Activated CD4-positive, alpha-beta T cell treated with anti-CD3 and anti-CD28 coated beads, Interleukin-2, amount 10 ng/mL, durations not matched to agents 7 days and 5 days (primary cell): ENCODE measurements at places on chromosomes 4 and X. TPM values are rescaled to one million over a fixed set of nuclear protein-coding genes. Genes with fewer than 3 reads are reported as not detected.

DNA sequence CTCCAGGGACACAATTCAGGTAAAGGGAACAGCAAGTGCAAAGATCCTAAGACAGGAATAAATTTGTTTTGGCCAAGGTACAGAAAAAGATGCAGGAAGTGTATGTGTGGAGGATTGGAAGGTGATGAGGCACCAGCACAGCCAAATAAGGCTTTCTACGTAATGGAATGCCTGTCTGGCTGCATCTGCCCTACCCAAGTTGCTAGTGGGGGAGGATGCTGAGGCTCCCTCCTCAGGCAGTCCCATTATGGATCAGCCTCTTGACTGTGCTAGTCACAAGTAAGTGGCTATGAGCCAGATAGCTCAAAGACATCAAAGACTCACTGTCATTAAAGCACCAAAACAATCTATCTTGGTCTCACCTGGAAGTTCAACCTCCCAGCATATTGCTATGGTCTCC, 300.9 kb upstream of the FAT4 start:
- no peak overlapping the region for H3K27ac ChIP-seq
- H3K36me3 ChIP-seq = no peaks in the 10 kb centered on the region
- H3K27me3 ChIP-seq = no peaks in the 10 kb centered on the region
- H3K4me1 ChIP-seq = no peaks in the 10 kb centered on the region
- no peak overlapping the region for H3K4me3 ChIP-seq

DNA sequence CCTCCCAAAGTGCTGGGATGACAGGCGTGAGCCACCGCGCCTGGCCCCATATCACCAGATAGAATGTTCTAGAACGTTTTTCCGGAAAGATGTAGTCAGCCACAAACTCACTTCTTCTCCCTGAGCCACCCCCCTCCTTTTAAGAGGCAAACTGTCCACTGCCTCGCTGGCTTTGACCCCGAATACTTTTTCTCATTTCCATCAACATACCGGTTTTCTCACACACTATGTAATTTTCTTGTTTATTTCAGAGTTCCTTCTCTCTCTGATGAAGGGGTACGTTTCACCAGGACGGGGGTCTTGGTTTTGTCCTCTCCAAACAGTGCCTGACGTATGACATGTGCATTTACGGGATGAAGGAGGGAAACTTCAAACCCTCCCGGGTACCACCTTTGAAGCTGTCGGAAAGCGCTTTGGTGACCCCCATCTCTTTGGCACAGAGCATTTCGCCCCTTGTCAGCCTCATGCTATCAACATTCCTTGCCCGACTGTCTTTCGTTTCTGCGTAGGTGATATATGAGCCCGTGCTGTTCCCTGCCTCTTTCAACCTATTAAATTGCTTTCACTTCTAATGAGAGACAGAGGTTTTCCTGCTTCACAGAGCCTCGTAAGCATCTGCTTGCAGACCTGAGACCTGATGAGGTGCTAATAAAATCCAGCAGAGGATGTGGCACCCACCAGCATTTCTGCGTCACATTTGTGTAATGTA, 73.8 kb downstream of the CRLF2 start:
- H3K4me1 ChIP-seq = no peaks in the 10 kb centered on the region
- no peak overlapping the region for H3K27ac ChIP-seq
- no peaks in the 10 kb centered on the region for H3K36me3 ChIP-seq
- no peaks in the 10 kb centered on the region for H3K27me3 ChIP-seq

DNA sequence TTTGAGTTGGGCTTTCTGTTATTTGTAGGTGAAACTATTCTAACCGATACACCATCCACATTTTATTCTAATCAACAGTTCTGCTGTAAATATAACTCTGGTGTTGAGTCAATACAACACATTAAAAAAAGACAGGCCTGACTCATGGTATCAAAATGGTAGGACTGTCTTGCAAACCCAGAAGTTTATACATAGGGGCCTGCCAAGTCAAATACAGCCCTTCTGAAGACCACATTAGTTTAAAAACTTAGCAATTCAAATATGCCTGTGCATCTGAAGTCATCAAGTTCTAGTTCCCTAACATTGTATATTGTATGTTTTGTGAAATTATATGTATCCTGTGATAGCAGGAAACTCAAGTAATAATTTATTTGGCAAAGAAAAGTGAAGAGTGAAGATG, 24.4 kb upstream of the PDE5A start:
- no peaks in the 10 kb centered on the region for H3K36me3 ChIP-seq
- no peaks in the 10 kb centered on the region for H3K4me1 ChIP-seq
- no peak overlapping the region for H3K4me3 ChIP-seq
- H3K27me3 ChIP-seq = peaks cover 5% of the 10 kb centered on the region

DNA sequence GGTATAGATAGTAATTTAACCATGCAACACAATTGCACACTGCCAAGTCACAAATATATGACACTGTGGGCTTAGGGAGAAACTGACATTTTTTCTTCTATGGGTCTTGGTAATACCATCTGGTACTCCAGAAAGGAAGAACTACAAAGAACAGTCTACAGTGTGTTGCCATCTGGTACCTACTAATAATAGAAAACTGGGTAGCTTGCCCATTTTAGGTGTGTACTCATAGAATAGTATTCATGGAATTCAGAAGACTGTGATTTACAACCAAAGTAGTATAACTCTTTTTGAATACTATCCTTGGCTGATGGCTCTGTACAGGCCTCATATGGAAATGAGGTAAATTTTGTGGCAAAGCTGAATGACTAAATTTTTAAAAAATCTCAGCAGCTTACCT, 132.6 kb upstream of the RPS6KA6 start:
- no peak overlapping the region for H3K27ac ChIP-seq
- no peaks in the 10 kb centered on the region for H3K4me1 ChIP-seq
- H3K27me3 ChIP-seq = no peaks in the 10 kb centered on the region

DNA sequence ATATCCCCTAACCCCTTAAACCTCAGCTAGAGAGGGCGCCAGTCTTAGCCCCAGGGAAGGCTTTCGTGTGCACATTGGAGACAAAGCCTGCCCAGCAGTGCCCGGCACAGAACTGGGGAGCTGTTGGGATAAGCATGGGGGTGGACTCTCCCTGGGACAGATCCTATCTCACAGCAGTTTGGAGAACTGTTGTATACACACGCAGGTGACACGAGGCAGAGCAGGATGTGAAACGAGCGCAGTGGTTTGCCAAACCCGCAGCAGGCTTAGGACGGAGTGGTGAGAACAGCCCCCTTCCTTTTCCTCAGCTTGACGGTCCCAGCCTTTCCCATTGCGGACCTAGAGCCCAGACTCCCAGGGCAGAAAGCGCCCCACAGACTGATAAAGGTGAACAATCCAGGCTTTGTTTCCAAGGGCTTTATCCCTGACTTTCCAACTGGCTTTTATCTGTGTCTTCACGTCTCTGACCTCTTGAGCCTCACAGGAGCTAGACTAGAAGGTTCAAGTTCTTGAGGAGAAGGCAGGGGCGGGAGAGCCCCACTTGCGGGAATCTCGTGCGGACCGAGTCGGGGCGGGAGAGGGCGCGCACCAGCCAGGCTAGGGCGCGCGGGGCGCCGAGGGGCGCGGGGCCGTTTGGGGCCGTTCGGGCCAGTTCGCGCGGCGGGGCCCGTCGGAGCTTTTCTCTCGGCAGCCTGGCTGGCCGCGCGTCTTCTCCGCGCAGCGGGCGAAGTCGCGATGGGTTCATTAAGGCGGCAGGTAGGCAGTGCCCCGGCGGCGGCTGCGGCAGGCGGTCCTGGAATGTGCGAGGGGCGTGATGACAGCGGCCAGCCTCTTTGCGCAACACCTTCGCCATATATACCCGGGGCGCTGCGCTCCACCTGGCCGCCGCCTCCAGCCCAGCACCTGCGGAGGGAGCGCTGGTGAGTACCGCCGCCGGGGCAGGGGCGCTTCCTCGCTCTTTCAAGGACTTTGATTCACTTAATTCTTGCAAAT, at the start of gene SLC34A2:
TSS of gene SLC34A2 (plus strand) at position 881 of the 993 bp plus-strand sequence. CDS start 6,650 bp downstream, outside the sequence.
- H3K36me3 ChIP-seq = no peaks in the 10 kb centered on the region
- no peak within 1 kb of the TSS for H3K27ac ChIP-seq
- no peak within 1 kb of the TSS for H3K4me3 ChIP-seq
- no peak for DNase-seq
- peaks cover 44% of the 10 kb centered on the region for H3K27me3 ChIP-seq

GRCh38 chr4:138307319-138307718, 65.2 kb upstream of the SLC7A11 start:
- H3K27me3 ChIP-seq = peaks cover 1% of the 10 kb centered on the region
- H3K4me1 ChIP-seq = no peaks in the 10 kb centered on the region
- H3K36me3 ChIP-seq = no peaks in the 10 kb centered on the region
- H3K27ac ChIP-seq = no peak overlapping the region
- DNase-seq = no peak
- H3K4me3 ChIP-seq = no peak overlapping the region

DNA sequence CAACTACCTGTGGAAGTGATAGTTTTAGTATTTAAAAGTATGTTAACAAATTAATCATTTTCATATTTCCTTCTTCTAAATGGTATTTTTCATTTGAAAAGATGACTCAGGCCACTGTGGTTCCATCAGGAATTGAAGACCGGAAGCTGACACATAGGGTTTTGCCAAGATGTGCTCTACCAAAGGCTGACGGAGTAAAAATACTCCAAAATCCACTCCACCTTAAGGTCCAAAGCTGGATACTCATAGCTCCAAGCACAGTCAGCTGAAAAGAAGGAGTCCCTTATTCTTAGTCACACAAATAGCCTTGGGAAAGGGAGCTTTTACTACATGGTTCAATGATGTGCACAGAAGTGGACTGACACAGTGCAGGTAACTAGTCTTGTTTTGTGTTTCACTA, 472.0 kb downstream of the ARAP2 start:
- H3K27me3 ChIP-seq = no peaks in the 10 kb centered on the region
- no peak overlapping the region for H3K27ac ChIP-seq
- H3K4me1 ChIP-seq = no peaks in the 10 kb centered on the region
- H3K4me3 ChIP-seq = no peak overlapping the region
- DNase-seq = no peak

DNA sequence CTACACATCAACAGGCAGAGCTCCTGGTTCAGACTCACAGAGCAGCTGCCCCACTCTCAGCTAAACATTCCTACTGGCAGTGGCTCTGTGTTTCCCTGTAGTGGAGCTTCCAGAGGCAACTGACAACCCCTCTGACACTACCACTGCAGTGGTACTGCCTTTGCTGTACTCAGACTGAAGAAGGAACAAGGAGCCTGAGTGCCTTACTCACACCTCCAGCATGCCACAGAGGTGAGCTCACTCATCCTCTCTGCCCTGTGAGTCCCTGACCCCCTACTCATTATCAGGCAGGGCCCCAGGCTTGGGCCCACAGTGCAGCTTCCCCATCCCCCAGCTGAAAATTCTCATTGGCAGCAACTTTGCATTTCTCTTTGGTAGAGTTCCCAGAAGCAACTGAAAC, 240.5 kb upstream of the POF1B start:
- H3K27me3 ChIP-seq = no peaks in the 10 kb centered on the region
- H3K27ac ChIP-seq = no peak overlapping the region
- H3K36me3 ChIP-seq = no peaks in the 10 kb centered on the region
- no peaks in the 10 kb centered on the region for H3K4me1 ChIP-seq
- no peak for DNase-seq

GRCh38 chrX:25108481-25108880, 92.7 kb upstream of the ARX start:
- no peaks in the 10 kb centered on the region for H3K36me3 ChIP-seq
- DNase-seq = no peak
- H3K4me1 ChIP-seq = no peaks in the 10 kb centered on the region

DNA sequence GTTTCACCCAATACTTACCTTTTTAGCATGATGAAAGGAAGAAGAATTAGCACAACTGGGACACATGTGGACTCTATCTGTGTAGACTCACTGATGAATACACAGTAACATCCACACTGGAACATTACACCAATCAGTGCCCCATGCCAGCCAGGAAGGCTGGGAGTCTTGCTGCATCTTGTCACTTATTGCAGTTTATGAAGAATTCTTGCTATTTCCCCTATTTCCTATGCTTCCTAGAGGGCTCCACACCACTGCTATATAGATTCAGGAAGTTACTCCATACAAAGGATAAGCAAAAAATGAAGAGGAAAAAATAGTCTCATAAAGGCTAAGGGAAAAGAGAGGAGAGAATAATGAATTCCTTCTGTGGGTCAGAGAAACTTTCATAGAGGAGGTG, 201.0 kb downstream of the CAMK2D start:
- DNase-seq = no peak
- H3K4me1 ChIP-seq = peaks cover 24% of the 10 kb centered on the region
- no peak overlapping the region for H3K27ac ChIP-seq
- H3K36me3 ChIP-seq = peaks cover 25% of the 10 kb centered on the region

GRCh38 chr4:76365636-76366035, 55.3 kb downstream of the CCDC158 start:
- H3K4me1 ChIP-seq = no peaks in the 10 kb centered on the region
- H3K36me3 ChIP-seq = no peaks in the 10 kb centered on the region
- no peak overlapping the region for H3K4me3 ChIP-seq
- no peak for DNase-seq

- H3K27ac ChIP-seq = no peak overlapping the region
- H3K4me1 ChIP-seq = no peaks in the 10 kb centered on the region
- no peaks in the 10 kb centered on the region for H3K27me3 ChIP-seq
- H3K4me3 ChIP-seq = no peak overlapping the region
Observed at GRCh38 chr4:94974773-94975172, 217.0 kb downstream of the BMPR1B start.

DNA sequence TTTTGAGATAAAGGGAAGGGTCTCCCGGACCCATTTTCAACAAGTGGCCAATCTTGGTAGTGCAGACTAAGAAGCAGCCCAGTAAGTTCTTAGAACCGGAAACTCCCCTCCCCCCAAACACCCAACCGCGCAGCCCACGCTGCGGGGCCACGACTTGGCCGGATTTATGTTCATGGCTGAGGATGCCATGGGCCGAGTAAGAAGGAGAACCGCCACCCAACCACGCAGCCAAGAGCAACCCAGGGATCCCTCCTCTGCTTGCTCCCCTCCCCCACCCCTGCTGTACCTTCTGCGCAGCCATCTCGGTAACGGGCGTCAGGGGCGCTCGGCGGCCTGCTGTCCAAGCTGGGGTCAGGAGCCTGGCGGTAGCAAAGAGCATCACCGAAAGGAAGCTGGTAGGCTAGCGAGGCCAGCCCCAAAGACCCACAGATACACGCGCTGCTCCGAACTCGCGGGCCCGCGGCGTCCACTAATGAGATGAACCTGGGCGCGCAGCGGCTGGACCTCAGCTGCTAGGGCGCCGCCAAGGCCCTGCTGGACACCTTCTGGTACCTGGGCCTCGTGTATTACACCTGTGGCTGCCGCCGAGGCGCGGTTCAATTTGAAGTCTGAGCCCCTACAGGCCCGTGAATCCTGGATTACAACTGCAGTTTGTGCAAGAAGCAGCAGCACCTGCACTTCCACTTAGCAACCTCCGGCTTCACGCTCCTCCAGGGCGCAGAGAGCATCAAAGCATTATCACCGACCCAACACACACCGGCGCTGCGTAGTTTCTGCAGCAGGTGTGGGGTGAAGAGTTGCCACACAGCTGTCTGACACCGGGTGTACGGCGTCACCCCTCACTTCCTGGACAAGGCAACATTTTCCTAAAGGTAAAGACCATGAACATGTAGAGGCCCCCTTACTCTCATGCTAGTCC, 63.4 kb downstream of the NUDT10 start:
- H3K27ac ChIP-seq = peak overlapping the region; percentile 92
- H3K27me3 ChIP-seq = no peaks in the 10 kb centered on the region
- H3K4me1 ChIP-seq = peaks cover 15% of the 10 kb centered on the region
- peaks cover 3% of the 10 kb centered on the region for H3K36me3 ChIP-seq
- DNase-seq = peak; percentile 59

GRCh38 chr4:110005461-110006056, 92.9 kb downstream of the EGF start:
- H3K4me3 ChIP-seq = no peak overlapping the region
- H3K4me1 ChIP-seq = peaks cover 20% of the 10 kb centered on the region
- H3K27me3 ChIP-seq = peaks cover 6% of the 10 kb centered on the region
- peak; percentile 44 for DNase-seq
- H3K27ac ChIP-seq = no peak overlapping the region
- H3K36me3 ChIP-seq = no peaks in the 10 kb centered on the region

Gene TRIM2
- 0.44 TPM for total RNA-seq

Gene ARMCX1
- 0.12 TPM for total RNA-seq
